MCF 10A (cell line): ENCODE measurements at places on chromosomes 16 and 17. TPM values are rescaled to one million over a fixed set of nuclear protein-coding genes. Genes with fewer than 3 reads are reported as not detected.
A peak's percentile ranks its signal among the peaks of the same experiment; 100 is the strongest.

GRCh38 chr16:717450-718245 is 2.7 kb downstream of the METRN start:
- no peak for DNase-seq

- DNase-seq, result no peak
These were observed 895 bp downstream of the SEPTIN1 start for GRCh38 chr16:30381291-30382041.

DNA sequence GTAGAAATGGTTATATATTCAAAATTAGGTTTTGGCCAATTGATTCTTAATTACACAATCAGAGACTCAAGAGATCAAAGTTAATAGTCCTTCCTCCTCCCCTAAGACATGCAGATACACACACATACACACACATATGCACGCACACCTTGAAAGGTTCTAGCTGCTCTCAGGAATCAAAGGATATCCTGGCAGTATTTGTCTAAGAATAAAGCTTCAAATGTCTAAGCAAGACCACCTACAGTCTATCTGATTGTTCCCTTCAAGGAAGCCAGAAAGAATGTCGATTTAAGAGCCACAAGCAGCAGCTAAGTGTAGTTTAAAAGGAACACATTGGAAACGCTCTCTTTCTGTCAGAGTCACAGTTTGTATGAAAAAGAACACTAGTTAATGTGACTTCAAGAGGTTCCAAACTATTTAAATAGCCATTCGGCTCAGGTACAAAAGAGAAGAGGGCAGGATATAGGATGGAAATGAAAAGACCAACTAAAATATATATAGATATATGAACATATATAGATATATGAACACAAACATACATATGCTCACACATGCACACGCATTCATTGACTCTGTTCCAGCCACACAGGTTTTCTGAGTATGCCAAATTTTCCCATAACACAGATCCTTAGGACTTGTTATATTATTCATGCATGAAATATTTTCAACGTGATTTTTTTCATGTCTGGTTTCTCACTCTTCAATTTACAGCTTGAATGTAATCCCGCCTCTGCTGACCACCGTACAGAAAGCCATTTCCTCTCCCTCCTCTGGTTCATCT is 79.0 kb downstream of the CDH8 start:
- no peak for DNase-seq

- peak; percentile 78 for DNase-seq
These were observed 296.7 kb upstream of the IRX5 start for GRCh38 chr16:54633943-54634362.

- no peak for DNase-seq
These were observed 8.0 kb downstream of the FAM171A2 start for GRCh38 chr17:44355642-44356099.

- peak; percentile 96 for DNase-seq
These were observed 54.1 kb downstream of the VAC14 start for GRCh38 chr16:70746708-70747424.

DNA sequence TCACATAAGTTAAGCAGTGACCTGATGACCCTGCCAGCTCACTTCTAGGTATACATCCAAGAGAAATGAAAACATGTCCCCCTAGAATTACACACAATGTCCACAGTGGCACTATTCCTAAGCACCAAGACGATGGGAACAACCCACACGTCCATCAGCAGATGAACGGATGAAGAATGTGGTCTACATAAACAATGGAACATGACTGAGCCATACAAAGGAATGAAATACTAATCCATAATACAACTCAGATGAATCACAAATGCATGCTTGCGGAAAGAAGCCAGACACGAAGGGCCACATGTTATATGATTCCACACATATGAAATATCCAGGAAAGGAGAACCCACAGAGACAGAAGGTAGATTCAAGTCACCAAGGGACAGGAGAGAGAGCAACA is 17.4 kb downstream of the USP22 start:
- no peak for DNase-seq

DNA sequence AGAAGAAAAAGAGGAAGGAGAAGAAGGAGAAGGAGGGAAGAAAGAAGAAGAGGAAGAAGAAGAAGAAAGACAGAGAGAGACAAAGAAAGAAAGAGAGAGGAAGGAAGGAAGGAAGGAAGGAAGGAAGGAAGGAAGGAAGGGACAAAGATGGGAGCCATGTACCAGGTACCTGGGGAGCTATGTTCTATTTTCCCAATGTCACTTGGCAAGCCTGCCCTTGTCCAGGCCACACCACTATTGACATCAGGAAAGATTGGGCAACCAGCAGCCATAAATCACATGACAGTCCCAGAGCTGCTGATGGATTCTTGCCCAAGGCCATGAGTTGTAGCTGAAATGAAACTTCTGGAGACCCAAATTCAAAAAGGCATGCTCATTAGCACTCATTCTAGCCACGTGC is 2.7 kb upstream of the CES1 start:
- peak; percentile 79 for DNase-seq

GRCh38 chr17:8153957-8154607 is 1.9 kb upstream of the PER1 start:
- DNase-seq, result peak; percentile 100

DNA sequence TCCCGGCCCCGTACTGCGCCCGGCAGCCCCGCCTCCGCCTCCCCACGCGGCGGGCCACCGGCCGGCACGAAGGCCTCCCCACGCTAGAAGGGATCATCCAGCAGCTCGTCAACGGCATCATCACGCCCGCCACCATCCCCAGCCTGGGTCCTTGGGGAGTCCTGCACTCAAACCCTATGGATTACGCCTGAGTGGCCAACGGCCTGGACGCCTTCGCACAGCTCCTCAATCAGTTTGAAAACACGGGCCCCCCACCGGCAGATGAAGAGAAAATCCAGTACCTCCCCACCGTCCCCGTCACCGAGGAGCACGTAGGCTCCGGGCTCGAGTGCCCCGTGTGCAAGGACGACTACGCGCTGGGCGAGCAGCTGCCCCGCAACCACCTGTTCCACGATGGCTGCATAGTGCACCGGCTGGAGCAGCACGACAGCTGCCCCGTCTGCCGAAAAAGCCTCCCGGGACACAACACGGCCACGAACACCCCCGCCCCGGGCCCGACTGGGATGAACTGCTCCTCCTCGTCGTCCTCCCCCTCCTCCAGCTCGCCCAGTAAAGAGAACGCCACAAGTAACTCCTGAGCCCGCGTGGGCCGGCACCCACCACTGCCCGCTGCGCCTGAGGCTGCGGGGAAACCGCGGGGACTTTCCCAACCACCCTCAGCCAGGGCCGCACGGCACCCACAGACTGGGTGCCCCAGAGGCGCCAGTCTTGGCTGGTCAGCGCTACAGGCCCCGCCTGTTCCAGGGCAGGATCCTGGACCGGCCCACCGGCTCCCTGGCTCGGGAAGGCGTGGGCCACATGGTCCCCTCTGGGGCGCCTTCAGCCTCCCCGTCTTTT is 39.0 kb upstream of the AKAP1 start:
- DNase-seq, result no peak

DNA sequence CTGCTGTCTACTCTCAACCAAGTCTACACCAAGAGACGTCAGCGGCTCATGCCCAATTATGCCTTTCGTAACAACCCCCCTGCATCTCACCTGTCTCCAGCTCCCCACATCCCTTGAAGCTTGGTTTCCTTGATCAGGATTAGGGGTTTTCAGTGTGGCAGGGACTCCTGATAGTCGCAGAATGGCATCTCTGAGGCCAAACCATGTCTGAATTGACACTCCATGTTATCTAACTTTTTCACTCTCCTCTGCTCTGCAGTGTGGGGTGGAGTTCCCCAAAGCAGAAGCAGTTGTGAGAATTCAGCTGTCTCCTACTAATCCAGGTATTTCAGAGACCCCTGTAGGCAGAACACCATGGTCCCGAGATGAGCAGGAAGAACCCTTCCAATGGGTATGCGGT is 5.6 kb upstream of the AHSP start:
- no peak for DNase-seq

GRCh38 chr17:27946513-27946912 is 53.3 kb upstream of the LYRM9 start:
- no peak for DNase-seq

DNA sequence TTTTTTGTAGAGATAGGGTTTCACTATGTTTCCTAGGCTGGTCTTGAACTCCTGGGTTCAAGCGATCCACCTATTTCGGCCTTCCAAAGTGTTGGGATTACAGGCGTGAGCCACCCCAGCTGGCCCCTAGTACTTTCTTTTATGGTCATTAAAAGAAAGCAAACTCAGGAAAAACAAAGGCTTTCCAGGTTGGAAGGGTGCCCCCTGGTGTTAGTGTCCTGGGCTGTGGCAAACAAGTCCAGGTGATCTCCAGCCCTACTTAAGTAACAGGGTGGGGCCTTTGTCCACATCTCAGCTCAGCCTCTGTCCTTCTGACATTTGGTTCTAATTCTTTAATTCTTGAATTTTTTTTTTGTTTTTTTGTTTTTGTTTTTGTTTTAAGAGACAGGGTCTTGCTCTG is 6.9 kb downstream of the IGFBP4 start:
- peak; percentile 65 for DNase-seq

- DNase-seq, result no peak
These were observed 7.4 kb downstream of the PRKCA start for GRCh38 chr17:66309793-66310192.

DNA sequence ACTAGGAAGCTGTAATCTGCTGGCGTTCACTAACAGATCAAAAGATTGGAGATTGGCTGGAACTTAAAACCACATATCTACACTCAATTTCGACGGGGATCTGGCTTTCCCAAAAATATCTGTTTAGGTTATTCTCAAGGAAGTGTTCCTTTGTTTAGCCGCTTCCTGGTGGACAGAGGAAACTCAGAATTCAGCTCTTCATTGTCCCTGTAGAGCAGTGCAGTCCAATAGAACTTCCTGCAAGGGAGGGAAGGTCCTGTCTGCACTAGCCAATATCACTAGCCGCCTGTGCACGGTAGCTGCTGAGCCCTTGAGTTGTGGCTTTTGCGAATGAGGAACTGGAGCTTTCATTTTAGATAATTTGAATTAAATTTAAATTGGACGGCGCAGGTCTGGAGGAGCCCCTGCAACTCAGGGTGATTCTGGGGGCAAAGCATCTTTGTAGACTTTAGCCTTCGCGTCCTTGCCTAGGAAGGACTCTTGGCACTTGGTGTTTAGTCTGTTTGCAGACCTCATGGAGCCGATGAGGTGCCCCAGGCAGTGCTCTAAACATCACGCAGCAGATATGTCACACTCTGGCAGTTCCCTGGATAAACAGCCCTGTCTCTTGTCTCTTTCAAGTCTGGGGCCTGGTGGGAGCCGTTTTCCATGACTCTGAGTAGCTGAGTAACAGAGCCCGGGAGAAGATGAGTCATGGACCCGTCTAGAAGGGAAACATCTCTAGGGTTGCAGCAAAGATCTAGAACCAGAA is 122.2 kb downstream of the CCDC182 start:
- peak; percentile 35 for DNase-seq

The SBK1 gene
- 0.14 and 0.25 TPM in 2 replicates for total RNA-seq

The CFAP97D1 gene
- total RNA-seq, result not detected in 2 replicates

The TSPOAP1 gene
- total RNA-seq, result not detected in 2 replicates

The WFIKKN1 gene
- total RNA-seq, result 0.14 and 0.17 TPM in 2 replicates

The KRTAP9-2 gene
- total RNA-seq, result not detected in 2 replicates

The RSL1D1 gene
- total RNA-seq, result 302 and 406 TPM in 2 replicates

The ASB16 gene
- not detected in 2 replicates for total RNA-seq

The TEKT1 gene
- total RNA-seq, result 0.27 TPM in 1 of 2 replicates, not detected in the other

The UTP4 gene
- 77.1 and 97.1 TPM in 2 replicates for total RNA-seq

The GPR179 gene
- total RNA-seq, result 0.09 and 0.37 TPM in 2 replicates

The TPSB2 gene
- total RNA-seq, result not detected in 2 replicates
